ENCODE measurements at places on chromosomes 16 and 17. TPM values are rescaled to one million over a fixed set of nuclear protein-coding genes. Genes with fewer than 3 reads are reported as not detected.

The CDH1 gene
- total RNA-seq = not detected

The ARHGAP44 gene
- 0.27 TPM for total RNA-seq

The CES1 gene
- not detected for total RNA-seq

The C17orf113 gene
- total RNA-seq = 0.07 TPM

The SRL gene
- total RNA-seq = 0.07 TPM

The CDRT15 gene
- total RNA-seq = not detected

The BAHCC1 gene
- 10.3 TPM for total RNA-seq

The SAMD14 gene
- total RNA-seq = 3.1 TPM

The ATP1B2 gene
- total RNA-seq = not detected

The CCL14 gene
- total RNA-seq = 51.3 TPM

The ENPP7 gene
- not detected for total RNA-seq

The NXPH3 gene
- 0.53 TPM for total RNA-seq

The C1QTNF8 gene
- total RNA-seq = not detected

The NIP7 gene
- total RNA-seq = 50.3 TPM

The STX1B gene
- total RNA-seq = 0.27 TPM

Measured in thoracic aorta endothelial cell (primary cell).